ENCODE measurements at places on chromosomes 4 and X. TPM values are rescaled to one million over a fixed set of nuclear protein-coding genes. Genes with fewer than 3 reads are reported as not detected.

DNA sequence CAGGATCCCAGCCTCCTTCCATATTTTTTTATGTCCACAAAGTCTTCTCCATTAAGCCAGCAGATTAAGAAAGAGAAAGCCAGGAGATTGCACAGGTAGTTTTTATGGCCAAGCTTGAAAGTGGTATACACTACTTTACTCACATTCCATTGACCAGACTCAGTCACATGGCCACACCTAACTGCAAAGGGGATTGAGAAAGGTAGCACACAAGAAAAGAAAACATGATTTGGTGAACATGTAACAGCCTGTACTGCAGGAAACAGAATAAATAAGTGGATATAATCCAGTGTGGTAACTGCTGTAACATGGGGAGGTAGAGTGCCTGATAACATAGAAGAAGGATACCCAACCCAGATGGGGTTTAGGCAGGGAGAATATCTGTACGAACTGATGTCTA lies 43.9 kb downstream of the HOPX start:
- DNase-seq, result no peak

DNA sequence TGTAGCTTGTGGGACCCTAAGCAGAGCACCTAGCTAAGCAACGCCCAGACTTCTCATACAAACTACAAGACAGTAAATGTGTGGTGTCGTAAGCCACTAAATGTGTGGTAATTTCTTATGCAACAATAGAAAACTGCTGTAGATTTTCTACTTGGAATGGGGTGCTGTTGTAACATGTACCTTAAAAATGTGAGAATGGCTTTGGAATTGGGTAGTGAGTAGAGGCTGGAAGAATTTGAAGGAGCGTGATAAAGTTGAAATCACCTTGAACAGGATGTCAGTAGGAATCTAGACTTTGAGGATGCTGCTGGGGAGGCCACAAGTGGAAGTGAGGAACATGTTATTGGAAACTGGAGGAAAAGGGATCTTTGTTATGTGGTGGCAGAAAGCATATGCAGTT lies 43.2 kb upstream of the FUNDC1 start:
- no peak for DNase-seq

GRCh38 chr4:174521800-174522182 lies 497 bp downstream of the HPGD start:
- DNase-seq, result peak; percentile 25

- no peak for DNase-seq
Observed at GRCh38 chr4:56607926-56608325, 73.2 kb downstream of the HOPX start.

- peak; percentile 24 for DNase-seq
Observed at GRCh38 chr4:121977251-121978171, 25.7 kb upstream of the TRPC3 start.

Gene L1CAM
- total RNA-seq, result 3.0 TPM

Gene P2RY4
- not detected for total RNA-seq

All from HT1080 (cell line).